Cortex of kidney (tissue), 1 donor: ENCODE measurements at places on chromosomes 13 and 19.

GRCh38 chr13:100195568-100195967, 106.7 kb downstream of the PCCA start:
- no peak for DNase-seq

DNA sequence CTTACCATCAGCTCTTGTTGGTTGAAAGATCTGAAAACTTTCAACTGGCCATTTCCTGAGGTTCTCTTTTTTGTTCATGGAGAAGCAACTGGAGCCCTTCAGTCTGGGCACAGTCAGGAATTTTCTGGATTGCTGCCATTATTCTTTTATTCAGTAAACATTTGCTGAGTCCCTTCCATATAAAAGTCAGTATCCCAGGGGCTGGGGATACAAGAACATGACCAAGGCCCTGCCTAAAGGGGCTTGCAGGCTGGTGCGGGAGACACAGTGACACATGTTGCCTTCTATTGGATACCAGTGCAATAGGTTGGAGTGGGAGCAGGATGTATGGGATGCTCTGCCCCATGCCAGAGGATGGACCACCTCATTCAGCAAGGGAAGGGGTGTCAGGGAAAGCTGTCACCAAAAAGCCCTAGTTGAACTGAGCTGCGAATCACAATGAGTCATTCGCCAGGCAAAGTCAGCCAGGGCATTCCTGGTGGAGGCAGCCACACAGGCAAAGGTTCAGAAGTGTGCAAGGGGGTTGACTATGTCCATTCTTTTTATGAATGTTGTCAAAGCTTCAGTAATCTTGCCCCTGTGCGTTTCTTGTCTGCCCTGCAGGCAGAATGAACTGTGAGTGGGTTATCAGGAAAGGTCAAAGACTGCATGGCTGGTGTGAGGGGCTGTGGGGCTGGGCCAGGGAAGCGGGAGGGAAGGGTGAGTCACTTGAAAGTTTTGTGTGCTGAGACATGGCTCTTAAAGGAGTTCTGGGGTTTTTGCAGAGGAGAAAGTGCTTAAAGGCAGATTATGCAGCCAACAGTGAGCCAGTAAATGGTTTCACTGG, 395.9 kb downstream of the KCNRG start:
- DNase-seq: no peak

GRCh38 chr19:29614046-29614445, 8.0 kb downstream of the POP4 start:
- DNase-seq: no peak

DNA sequence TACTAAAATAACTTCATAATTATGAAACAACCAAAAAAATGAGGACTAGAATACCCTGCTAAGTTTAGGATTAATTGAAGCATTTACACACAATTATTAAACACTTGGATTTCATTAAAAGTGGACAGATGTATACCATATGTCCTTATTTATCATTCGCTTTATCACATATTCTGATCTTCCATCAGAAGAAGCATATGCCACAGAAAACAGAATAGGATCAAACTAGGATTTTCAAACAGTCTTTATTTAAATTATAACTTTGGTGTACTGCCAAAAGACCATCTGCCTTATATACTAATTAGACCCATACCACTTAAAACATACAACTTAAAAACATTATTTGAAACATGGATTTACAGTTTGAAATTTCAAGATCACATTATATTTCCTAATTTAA, 727.1 kb upstream of the KLHL1 start:
- DNase-seq: no peak

DNA sequence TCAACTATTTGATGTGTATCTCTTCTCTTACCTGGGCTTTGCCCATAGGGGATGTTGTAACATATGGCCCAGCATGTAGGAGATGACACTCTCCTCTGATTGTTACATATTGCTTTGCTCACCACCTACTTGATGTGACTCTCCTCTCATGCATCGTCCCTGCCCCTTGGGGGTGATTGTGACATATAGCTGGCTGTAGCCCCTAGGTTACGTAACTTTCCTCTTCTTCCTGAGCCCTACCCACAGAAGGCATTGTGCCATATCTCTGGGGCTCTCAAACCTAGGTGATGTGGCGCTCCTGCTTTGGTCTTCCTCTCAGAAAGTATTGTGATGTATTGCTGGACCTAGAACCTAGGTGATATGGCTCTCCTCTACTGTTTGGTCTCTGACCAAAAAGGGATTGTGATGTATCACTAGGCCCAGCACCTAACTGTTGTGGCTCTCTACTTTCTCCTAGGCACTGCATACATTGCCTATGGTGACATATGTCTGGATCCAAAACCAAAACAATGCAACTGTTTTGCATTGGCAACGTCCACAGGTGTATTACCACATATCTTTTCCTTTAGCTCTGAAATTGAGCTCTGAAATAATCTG, 71.9 kb upstream of the ZNF724 start:
- no peak for DNase-seq

GRCh38 chr19:33260628-33261418, 35.2 kb upstream of the SLC7A10 start:
- DNase-seq: no peak

GRCh38 chr19:5603626-5604025, 18.9 kb downstream of the SAFB2 start:
- DNase-seq: no peak

DNA sequence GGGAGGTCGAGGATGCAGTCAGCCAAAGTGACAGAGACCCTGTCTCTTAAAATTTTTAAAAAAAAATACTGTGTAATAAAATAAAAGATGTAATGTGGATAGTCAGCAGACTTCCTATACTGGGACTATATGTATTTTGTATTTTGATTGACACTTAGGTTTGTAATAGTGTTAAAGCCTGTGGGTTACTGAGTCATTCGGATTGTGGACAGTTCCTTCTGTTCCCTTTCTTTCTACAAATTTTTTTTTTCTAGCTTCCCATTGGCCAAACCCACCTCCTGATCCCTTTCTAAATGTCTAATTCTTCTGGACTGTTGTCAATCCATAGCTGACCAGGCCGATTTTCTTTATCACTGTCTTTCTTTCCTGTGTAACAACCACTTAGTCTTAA, 108.0 kb downstream of the DNAJC3 start:
- no peak for DNase-seq

DNA sequence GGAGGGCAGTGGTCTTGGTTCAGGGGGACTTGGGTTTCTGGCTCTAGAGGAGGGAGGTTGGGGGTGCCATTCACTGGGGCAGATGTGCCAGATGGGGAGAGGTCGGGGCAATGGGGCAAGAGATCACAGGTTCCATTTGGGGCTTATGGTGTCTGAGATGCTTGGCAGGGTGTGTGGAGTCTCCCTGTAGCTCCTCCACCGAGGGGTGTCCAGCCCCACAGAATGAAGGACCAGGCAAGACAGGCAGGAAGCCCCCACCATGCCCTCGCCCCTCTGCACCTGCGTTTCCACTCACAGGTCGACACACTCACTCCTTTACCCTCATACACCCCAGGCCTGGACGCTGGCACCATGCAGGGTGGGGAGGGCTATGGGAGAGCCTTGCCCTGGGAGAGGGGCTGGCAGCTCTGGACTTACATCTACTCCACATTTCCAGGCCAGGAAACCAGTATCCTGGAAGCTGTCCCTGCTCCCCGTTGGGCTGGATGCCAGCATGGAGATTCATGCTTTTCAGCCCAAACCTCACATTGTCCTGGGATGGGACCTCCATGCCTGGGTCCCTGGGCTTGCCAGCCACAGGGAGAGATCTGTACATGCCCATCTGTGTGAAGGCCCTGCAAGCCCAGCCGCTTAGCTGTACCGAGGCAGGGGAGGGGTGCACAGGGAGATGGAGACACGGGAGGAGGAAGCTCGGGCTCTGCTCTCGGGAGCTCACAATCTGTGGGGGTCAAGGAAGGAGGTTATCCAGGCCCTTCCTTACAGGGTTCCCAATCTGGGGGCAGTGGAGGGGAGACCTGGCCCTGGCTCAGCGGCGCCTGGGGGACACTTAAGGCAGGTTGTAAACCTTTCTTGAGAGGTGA, 77.1 kb downstream of the CHST8 start:
- no peak for DNase-seq

DNA sequence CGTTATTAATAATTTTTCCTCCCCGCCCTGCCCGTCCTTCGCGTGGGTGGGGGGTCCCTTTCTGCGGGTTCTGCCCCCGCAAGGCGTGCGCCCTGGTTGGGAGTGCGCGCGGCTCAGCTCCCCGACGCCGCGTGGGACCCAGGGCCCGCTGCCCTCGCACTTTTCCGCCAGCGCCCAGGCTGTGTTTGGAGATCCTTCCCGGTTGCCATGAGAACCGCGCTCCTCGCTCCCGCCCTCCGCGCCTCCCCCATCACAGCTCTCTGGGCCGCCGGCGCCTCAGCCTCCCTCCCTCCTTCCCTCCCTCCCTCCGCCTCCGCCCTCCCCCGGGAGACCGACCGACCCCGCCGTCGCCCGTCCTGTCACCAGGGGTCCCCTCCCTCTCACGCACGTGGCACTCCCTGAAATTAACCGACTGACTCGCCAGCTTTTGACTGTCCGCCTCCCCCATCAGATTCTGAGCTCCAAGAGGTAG, 2.4 kb upstream of the SSBP4 start:
- no peak for DNase-seq

DNA sequence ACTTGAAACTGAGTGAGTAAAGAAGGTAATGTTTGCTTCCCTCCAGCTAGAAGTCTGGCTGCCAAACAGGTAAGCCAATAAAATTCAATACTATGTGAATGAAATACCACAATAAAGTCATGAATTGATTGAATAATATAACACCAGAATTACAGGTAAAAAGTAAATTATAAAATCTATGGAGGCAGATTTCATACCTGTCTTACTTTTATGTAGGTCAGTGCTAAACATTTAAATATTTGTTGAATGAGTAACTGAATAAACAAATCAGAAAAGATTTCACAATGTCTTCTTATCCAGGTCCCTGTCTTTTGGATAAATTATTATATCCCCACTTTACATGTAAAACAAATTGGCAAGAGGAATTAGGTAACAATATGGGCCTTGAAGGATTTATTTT, 62.7 kb downstream of the MICU2 start:
- no peak for DNase-seq

DNA sequence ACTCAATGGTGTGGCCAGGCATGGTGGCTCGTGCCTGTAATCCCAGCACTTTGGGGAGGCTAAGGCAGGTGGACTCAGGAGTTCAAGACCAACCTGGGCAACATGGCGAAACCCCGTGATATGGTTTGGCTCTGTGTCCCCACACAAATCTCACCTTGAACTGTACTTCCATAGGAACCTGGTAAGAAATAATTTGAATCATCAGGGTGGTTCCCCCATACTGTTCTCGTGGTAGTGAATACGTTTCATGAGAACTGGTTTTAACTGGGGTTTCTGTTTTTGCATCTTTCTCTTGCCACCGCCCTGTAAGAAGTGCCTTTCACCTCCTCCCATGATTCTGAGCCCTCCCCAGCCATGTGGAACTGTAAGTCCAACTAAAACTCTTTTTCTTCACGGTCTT, 49.6 kb downstream of the USP12 start:
- no peak for DNase-seq

DNA sequence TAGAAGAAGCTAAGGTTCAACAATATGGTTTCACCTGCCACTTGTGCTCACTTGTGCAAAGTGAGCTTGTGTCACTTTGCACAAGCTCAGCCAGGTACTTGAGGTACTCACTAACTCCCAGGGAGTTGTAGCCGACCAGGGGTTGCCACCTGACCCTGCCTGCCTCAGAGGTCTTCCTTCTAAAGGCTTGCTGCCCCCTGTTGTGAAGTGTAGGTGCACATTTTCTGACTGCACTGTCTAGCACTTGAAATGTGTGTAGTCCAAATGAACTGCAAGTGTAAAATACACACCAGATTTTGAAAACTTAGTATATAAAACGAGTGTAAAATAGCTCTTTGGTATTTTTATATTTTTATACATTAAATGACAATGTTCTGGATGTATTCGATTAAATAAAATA, 230.8 kb downstream of the DLEU7 start:
- no peak for DNase-seq

DNA sequence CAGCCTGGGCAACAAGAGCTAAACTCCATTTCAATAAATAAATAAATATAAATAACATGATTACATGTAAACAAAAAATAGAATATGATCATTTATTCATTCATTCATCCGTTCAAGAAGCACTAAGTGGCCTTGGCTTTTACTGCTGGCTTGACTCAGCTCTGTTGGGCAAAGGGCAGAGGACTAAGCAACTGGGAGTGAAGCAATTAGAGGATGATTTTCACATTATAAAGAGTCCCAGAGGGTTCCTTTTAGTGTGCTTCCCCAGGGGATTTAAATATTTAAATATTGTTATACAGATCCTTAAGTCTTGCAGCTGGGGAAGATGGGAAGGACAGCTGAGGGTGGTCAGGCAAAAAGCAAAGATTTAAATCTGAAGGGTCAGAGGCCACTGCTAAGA, 34.9 kb upstream of the FLT1 start:
- DNase-seq: no peak

DNA sequence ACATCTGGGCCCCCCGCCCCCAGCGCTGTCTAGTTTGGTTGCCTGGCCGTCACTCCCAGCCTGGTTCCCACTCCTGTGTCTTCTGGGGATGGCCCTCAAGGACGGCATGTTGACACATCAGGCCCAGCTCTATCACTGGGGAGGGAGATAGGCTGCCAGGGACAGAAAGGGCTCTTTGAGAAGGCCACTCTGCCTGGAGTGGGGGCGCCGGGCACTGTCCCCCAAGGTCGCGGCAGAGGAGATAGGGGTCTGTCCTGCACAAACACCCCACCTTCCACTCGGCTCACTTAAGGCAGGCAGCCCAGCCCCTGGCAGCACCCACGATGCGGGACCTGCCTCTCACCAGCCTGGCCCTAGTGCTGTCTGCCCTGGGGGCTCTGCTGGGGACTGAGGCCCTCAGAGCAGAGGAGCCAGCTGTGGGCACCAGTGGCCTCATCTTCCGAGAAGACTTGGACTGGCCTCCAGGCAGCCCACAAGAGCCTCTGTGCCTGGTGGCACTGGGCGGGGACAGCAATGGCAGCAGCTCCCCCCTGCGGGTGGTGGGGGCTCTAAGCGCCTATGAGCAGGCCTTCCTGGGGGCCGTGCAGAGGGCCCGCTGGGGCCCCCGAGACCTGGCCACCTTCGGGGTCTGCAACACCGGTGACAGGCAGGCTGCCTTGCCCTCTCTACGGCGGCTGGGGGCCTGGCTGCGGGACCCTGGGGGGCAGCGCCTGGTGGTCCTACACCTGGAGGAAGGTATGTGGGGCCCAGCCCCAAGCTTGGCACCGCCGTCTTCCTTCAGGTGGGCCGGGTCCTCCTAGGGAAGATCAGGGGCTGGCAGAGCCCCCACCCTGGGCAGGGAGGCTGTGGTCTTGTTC, at the start of gene AMH:
Gene AMH (plus strand): TSS at position 314 of the 857 bp plus-strand sequence. CDS start 10 bp downstream, at position 324.
- no peak for DNase-seq

DNA sequence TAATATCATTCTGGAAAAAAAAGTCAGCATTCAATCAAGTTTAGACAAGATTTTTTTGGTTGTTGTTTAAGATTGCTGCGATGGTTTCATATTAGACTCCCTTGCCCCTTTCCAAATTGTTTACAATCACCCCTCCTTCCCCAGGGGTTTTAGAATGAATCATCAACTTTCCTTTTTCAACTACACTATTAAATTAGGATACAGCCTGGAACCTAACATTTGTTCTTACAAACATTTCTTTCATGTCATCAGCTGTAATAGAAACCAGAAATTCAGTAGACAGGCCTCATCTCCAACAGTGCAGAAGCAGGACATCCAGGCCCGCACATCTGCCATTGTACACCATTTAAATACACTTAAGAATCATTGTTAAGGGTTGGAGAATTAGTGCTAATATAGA, 44.4 kb upstream of the WDFY2 start:
- DNase-seq: no peak
